ENCODE measurements at places on chromosomes 16 and 17.

DNA sequence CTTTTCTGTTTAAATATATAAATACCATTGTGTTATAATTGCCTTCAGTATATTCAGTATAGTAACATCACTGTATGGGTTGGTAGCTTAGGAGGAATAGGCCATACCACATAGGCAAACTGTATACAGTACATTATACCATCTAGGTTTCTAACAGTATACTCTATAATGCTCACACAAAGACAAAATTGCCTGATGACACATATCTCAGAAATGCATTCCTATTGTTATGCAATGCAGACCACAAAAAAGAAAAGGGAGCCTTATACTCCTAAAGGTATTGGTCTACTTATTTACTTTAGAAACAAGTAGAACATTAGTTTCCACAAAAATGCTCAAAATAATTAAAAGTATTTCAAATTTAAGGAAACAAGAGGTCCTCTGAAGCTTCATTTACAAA, 47.9 kb downstream of the SETD6 start:
- DNase-seq: no peak

DNA sequence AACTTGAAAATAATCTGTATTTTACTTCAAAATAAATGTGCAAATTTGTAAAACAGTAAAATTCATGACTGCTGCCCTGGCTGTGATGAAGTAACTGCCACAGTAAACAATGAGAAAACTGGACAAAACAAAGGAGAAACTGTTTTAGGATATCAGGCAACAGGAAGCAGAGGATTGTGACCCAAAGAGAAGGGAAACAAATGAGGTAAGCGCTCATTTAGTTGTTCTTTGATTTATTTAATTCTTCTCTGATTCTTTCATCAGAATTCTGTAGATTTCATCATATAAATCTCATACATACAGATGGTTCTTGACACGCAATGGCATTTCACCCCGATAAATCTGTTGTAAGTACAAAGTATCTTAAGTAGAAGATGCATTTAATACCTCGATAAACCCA, 198.1 kb upstream of the AXIN2 start:
- DNase-seq: no peak

DNA sequence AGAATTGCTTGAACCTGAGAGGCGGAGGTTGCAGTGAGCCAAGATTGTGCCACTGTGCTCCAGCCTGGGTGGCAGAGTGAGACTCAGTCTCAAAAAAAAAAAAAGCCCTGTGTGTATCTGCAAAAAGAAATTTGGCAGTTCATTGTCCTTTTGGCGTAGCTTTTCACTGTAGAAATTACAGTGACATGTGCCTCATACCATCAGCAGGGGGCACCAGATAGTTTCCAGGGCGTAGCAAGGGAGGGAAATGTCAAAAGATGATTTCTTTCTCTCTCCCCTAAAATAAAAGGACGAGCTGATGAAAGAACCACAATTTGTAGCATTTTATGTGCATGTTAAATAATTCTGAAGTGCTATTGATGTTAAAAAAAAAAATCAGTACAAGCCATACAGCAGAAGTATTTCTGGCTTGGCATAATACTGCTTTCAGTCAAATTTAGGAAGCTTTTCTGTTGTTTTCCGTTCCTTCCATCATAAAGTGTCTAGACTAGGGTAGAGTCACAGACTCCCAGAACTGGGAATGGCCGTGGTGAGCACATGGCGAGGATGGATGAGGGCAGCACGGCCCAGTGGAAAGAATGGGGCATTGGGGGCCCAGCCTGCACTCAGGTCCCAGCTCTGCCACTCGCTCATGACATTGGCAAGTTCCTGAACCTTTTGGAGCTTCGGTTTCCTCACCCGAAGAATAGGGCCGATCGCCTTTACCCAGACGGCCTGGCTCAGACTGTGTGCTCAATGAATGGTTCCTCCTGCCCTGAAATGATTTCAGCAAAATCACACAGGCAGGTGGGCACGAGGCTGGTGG, 59.8 kb upstream of the RPH3AL start:
- DNase-seq: no peak

GRCh38 chr16:49491771-49492761, 118.5 kb downstream of the C16orf78 start:
- DNase-seq: no peak

DNA sequence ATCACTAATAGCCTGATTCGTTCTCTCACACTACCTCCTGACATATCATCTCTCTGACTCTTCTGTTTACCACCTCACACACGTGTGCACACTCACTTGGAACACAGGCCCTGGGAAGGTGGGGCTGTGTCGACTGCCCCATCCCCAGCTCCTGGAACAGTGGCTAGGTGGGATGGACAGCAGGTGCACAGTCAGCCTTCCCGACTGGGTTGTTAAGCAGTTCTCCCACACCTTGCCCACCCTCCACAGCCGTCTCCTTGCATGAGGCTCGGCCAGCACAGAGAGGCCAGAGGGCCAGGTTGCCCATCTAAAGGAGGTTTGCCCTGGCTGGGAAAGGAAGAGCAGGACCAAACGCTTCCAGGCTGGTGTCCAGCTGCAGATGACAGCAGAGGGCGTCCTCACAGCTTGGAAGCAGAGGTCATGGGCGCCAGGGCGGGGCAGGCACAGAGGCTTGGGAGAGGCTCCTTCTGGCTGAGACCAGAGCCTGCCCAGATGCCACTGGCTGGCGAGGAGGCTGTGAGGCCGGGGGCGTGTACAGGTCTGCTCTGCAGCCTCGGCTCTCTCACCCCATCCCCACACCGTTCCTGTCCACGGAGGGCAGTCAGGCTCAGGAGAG, 92.8 kb downstream of the AMFR start:
- DNase-seq: no peak

DNA sequence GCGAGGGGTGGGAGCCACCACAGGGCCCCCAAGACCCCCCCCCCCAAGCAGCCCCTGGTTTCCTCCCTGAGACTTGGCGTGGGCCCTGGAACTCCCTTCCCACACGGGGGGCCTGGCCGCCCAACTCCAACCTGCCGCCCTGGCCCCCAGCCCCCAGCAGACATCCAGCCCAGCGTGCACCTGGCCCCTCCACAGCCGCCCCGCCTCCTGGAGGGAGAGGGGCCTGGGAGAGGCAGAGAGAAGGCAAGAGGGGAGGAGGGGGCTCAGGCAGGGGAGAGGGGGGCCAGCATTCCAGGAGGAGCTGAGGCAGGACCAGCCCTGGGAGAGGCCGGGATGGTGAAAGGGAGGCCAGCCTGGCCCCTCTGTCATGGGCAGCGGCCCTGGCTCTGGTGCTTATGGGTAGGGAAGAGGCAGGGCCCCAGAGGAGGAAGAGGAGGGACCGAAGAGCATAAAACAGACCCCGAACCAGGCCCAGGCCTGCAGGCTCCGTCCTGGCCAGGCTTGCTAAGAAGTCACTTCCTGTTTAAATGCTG, 16.7 kb downstream of the IL34 start:
- DNase-seq: no peak

DNA sequence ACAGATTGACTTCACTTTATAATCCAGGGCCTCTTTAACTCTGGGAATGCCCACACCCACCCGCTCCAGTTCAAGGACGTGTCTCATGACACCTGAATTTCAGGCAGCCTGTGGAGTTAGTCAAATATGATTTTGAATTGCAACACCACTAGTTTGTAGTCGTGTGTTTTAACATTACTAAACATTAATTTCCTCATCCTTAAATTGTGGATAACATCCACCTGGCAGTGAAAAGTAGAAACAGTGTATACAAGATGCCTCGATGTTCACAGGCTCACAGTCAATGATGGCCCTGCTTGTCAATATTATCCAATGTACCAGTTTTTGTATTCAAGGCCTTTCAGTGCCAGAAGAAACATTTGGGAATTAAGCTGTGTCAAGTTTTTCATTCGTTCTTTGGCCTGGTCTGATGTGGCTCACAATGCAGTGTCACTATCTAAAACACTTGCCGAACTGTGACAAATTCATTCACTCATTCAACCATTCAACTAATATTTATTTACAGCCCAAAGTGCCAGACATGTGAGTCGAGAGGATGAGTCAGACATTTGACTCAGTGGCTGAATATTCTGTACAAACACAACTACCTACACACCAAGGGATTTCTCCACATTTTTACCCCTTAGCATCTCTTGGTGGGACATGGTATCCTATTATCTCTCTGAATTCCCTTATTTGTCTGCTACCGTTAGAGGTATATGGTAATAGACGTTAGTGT, 1.4 kb downstream of the MEIOB start:
- DNase-seq: no peak

DNA sequence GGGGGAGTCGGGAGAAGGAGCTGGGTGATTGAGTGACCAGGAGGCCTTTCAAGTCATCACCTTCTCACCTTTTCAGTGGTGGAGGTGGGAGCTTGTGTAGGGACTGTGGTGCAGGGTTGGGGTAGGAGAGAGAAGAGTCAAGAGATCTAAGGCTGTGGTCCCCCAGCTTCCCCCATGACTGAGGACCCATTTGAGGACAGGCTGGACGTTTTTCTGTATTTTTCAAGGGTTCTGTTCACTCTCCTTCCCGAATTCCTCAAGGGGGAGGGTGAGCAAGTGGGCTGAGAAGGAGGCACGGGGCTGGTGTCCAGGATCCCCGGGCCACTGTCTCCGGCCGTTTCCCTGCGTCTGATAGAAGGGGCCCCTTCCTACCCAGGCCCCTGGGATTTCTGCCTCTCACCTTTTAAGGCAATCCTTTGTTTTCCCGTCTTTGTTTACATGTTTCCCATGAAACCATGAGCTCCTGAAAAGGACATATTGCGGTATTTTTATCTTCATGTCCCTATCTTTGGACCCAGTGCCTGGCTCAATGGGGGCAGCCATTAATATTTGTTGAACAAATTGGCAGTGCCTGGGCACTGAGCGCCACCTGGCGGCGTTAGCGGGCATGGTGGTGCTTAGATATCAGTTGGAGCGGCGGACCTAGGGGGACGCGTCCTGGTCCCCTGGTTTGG, 9.2 kb upstream of the CD300A start:
- peak; percentile 33 for DNase-seq

DNA sequence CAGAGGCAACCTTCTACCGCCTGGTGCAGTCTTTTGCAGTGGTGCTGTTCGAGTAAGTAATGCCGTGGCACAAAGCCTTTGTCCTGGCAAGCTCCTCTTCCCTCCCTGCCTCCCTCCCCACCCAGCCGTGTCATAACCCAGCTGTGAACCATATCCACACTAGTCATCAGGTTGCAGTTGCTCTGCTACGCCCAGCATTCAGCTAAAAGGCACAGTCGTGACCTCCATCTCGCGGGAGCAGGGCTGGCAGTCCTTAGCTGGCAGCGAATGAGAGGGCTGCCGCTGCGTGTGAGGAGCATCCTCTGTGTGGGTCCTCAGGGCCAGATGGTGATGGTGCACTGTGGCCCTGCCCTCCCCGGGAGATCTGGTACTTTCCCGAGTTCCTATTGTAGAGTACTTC, 39.3 kb downstream of the CIBAR2 start:
- no peak for DNase-seq

GRCh38 chr17:13311306-13311705, 290.4 kb downstream of the HS3ST3A1 start:
- no peak for DNase-seq

DNA sequence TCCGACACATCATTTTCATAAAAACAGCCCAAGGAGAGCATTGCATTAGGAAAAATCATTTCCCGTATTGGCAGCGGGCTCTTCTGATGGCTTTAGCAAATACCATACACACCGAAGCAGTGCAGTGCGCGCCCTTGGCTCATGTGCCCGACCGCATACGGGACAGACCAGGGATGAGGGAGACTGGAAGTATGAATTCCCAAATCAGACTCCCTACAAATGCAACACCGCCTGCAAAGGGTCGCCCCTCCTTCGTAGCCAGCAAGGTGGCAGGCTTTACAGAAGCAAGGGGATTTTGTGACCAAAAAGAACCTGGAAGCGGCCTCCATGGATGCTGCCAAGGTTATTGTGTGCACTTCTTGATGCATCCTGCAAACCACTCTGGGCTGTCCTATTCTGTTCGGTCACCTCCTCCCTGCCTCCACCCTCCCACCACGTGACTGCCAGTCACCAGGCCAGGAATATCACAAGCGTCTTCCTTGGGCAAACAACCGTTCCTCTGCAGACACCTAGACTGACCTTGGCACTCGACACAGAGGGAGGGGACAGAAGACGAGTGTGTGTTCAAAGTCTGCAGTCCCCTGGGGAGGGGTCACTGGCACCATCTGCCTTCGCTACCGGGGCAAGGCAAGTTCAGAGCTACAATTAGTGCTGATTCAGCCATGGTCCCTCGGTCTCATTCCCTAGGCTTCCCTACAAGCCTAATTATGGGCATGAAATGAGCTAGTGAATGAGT, 460.4 kb downstream of the SLC39A11 start:
- DNase-seq: no peak

GRCh38 chr17:1168533-1169220, 11.1 kb downstream of the ABR start:
- DNase-seq: no peak

DNA sequence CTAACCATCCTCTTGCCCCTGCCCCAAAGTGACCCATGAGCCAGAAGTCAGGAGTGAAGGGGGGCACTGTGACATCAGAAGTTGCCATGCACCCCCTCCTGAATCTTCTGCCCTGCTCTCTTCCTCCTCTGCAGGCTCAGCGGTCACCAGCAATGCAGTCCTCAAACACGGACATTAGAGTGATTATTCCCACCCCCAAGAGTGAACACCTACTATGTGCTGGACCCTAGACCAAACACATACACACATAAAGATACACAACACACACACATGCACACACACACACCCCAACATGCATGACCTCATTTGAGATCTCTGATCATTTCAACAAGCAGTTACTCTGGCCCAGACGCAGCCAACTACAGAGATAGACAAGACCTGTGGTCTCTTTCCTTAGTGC, at the start of gene CDRT4:
CDRT4 (minus strand) TSS at position 30 of the 400 bp plus-strand sequence. CDS start 27,383 bp downstream, outside the sequence.
- no peak for DNase-seq

DNA sequence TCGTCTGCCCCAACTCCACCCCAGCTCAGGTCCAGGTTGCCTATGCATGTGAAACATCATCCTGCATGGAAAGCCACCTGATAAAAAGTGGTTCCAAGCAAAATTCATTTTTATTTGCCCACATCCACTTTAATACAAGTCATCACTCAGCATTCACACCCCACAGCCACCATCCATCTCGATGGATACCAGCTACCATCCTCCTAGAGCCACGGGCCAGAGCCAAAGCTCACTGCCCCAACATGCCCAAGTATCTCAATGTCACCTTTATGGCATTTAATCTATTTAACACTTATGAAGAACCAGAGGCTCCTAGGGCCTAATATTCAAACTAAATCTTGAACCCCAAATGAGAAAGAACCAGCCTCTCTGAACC, 70.5 kb downstream of the COPRS start:
- DNase-seq: no peak

DNA sequence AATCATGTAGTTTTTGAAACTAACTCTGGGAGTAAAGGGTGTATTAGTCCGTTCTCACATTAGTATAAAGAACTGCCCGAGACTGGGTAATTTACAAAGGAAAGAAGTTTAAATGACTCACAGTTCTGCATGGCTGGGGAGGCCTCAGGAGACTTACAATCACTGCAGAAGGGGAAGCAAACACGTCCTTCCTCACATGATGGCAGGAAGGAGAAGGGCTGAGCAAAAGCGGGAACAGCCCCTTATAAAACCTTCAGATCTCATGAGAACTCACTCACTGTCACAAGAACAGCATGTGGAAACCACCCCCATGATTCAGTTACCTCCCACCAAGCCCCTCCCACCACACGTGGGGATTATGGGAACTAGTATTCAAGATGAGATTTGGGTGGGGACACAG, 256.5 kb upstream of the TNRC6C start:
- DNase-seq: no peak
